GDM1 (cell line): ENCODE measurements at places on chromosomes 7 and 10.

- no peak for DNase-seq
Measured at GRCh38 chr10:97886286-97886685, 36.6 kb downstream of the GOLGA7B start.

- DNase-seq, result no peak
Measured at GRCh38 chr10:62175251-62175650, 93.4 kb downstream of the RTKN2 start.

DNA sequence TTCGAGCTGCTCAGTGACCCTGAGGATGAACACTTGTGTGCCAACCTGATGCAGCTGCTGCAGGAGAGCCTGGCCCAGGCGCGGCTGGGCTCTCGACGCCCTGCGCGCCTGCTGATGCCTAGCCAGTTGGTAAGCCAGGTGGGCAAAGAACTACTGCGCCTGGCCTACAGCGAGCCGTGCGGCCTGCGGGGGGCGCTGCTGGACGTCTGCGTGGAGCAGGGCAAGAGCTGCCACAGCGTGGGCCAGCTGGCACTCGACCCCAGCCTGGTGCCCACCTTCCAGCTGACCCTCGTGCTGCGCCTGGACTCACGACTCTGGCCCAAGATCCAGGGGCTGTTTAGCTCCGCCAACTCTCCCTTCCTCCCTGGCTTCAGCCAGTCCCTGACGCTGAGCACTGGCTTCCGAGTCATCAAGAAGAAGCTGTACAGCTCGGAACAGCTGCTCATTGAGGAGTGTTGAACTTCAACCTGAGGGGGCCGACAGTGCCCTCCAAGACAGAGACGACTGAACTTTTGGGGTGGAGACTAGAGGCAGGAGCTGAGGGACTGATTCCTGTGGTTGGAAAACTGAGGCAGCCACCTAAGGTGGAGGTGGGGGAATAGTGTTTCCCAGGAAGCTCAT, 1.1 kb downstream of the DDIT4 start:
- DNase-seq, result no peak

- no peak for DNase-seq
Measured at GRCh38 chr7:80637454-80637853, 988 bp upstream of the CD36 start.

DNA sequence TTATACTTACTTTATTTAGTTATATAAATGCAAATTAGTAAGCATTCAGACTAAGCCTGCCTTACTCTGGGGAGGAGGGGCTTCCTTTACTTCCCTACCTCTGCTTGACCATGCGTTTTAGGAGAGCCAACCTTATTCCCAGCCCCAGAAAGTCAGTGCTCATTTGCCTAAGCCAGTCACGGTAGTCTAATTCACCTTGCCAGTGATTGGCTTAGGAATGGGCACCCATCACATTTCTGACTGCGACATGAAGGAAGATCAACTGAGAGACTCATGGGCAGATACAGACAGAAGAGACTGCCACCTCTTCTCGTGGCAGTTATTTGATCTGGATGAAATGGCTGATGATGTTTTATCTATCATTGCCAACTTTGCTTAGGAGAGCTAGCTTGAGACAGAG, 29.5 kb downstream of the RPA3 start:
- no peak for DNase-seq

DNA sequence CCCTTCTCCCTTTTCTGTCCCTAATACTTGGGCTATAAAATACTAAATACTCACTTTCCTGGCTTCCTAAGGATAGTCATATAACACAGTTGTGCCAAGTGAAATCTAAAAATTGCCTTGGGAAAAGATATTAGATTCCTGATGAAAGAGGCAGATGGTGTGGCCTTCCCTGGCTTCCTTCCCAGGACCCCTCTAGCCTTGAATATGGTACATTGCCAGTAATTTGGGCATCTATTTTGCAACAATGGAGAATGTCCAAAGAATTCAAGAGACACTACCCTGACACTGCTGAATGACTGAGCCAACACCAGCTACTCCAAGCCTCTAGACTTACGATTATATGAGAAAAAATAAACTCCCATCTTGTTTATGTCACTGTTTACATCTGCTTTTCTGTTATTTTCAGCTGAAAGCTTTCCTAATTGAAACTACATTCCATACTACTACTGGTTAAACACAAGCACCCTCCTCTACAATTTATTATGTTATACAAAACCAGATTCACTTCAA, 17.9 kb downstream of the COPG2 start:
- DNase-seq, result no peak

DNA sequence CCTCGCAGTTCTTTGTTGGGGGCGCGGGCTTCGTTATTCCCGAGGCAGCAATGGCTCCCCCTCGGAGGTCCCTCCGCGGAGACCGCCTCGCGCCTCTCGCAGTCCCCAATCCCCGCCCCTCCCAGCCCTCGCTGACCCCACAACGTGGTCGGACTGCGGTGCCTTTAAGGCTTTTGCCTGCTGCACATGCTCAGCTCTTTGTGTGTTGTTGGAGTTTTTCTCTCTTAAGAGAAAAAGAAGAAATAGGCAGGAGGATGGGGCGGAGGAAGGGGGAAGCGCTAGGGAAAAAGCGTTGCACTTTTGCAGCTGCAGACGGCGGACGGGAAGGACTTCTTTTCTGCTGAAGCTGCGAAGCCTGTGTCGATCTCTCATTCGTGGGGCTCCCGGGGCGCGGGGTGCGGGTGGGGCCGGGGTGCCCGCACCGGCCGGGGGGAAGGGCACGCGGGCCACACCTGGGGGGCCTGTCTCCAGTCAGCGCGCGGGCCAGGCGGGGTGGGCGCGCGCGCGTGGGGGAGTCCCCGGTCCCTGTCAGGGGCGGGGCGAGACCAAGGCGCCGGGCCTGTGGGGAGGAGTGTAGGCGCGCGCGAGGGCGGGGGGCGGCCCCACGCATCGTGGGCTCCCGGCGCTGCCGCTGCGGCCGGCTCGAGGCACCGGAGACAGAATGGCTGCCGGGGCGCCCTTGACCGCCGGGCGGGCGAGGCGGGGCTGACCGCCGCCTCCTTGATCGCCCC, 445 bp upstream of the ATRNL1 start:
- no peak for DNase-seq

- no peak for DNase-seq
Measured at GRCh38 chr7:78437118-78437517, 638.5 kb downstream of the PHTF2 start.

DNA sequence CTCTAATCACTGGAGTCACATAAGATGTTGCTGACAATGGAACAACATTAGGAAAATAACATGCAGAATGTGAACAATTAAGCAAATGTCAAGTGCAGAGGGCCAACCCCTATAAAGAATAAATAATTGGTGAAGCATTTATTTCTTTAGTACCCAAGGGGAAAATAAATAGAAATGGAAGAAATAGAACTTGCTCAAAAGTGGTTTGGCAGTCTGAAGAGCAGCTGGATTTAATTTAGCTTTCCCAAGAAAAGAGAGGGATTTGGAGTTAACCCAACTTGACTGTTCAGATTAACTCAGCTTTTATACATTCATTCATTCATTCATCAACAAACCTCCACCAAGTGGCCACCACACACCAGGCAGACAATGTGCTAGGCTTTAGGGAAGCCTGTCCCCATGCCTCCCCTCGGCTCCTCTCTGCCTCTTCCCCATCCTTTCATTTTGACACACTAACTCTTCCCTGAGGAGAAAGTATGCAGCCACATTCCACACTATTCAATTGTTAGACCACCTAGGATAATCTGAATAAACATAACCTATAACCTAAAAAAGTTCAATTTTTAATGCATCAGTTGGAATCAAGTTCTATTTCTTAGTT, 295.5 kb downstream of the AHR start:
- no peak for DNase-seq

GRCh38 chr10:72981028-72981881, 26.6 kb upstream of the PLA2G12B start:
- no peak for DNase-seq

DNA sequence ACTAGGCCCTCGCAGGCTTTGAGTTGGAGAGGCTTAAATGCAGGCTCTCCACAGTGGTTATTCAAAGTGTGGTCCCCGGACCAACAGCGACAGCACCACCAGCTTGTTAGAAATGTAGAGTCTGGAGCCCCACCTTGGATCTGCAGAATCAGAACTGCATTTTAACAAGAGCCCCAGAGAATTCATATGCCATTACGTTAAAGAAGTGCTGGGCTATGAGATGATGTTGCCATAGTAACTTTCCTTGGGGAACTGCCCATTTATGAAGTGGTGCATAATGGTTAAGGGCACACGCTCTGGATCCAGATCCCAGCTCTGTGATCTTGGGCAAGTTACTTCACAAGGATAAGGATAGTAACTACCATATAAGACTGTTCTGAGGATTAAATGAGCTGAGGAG, 48.9 kb downstream of the ZCCHC24 start:
- no peak for DNase-seq

DNA sequence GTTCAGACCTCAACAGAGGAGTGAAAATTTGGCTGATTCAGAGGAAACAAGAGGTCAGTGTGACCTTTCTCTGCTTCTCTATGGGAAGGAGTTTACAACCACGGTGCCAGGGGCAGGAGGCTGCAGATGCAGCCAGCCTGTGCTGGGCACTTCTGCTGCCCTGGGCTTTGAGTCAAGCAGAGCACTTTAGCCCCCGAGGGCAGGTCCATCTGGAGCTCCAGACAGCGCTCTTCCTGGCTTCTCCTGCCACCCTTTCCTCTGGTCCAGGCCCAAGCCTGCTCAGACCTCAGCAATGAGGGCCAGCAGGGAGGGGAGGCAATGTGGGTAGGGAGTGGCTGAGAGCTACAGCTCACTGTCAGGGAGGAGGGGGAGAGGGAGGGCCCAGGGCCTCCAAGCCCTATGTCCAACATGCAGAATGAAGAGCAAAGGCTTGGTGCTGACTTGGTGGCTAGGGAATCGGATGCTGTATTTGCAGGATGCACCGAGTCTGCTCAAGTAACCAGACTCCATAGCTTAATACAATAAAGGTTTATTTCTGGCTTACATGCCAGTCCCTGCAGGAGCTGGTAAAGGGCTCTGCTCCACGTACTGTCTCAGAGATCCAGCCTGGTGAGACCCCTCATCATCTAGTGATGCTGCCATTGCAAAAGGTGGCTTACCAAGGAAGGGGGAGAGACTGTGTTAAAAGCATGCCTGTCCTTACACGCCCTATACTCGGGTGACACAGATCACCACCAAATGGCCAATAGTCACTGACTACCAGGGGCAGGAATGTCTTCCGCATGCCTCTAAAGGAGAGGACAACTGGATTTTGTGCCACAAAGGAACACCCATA, 481.6 kb downstream of the RPS24 start:
- no peak for DNase-seq

DNA sequence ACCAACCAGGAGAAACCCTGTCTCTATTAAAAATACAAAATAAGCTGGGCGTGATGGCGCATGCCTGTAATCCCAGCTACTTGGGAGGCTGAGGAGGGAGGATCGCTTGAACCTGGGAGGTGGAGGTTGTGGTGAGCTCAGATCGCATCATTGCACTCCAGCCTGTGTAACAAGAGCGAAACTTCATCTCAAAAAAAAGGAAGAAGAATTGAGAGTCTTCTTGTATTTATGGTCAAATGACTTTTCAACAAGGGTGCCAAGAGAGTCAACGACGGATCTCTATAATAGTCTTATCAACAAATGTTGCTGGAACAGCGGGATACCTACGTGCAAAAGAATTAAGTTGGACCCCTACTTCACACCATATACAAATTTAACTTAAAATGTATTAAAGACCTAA, 21.6 kb upstream of the JAZF1 start:
- DNase-seq, result no peak

GRCh38 chr7:95871075-95871848, 98.9 kb downstream of the DYNC1I1 start:
- DNase-seq, result no peak

DNA sequence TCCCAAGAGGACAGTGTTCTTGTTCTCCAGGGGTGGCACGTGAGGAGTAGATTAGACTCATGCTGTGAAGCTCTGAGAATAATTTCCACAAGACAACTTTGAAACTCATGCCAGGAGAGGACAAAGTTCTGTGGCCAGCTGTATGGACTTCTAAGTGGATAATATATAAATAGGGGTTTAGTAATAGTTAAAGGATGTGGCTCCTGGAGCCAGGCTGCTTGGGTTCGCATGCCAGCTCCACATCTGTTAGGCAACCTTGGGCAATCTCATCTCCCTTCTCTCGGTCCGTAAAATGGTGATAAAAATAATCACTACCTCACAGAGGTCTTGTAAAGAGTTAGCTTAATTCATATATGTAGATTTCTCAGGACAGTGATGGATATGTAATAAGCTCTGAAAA, 35.8 kb downstream of the ACSL5 start:
- no peak for DNase-seq

- DNase-seq, result peak; percentile 2
Measured at GRCh38 chr10:26540601-26541000, 102.5 kb downstream of the APBB1IP start.

GRCh38 chr7:82410461-82410860, 33.1 kb downstream of the CACNA2D1 start:
- DNase-seq, result no peak

DNA sequence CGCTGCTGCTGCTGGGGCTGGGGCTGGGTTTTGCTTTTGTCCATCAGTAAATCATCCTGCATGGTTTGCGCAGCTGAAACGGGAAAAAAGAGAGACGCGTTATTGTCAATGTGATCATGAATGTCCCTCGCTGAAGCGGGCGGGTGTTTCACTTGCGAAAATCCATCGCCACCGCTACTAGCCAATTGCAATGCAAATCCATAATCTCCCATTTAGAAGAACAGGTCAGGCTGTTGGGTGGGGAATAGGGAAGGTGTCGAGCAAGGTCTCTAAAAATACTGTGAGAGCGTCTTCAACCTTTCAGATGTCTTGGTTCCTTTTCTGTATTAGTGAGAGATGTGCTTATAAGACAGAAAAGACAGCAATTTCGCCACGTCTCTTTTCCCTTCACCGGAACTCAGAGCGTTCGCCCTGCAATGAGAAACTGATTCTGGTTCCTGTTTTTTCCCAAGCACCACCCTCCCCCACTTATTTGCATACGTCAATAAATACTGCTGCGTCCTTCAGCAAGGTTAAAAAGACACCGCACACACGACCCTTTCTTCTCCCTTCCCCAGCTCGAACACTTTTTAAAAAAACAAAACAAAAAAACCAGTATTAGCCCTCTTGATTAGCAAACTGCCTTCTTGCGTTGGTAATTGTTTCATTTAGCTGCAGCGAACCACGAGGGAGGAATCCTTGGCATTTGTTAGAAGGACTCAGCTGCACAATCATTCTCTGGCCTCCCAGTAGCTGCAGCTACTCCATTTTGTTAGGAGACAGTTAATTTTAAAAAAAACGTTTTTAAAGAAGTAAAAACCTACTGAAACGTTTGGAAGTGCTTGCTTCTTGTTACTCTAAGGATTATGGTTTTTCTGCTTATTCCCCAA, 50.4 kb downstream of the CPEB3 start:
- DNase-seq, result peak; percentile 34

DNA sequence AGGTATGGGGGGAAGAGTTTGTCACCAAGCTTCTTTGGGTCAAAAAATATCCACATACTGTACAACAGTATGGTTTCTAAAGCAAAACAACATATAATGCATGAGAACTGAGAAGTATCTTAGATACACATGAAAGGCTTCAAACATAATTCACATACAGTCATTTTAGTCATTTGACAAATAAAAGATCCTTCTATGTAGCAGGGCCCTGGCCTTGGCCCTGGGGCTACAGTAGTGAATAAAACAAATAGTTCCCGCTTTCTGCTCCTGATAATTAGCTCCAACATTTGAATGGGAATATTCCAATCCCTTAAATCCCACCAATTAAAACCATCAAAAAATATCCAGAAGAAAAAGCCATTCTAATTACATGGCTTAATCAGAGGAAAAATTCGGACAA, 51.3 kb downstream of the MALSU1 start:
- no peak for DNase-seq

- DNase-seq, result no peak
Measured at GRCh38 chr7:73342645-73343044, 14.7 kb downstream of the FKBP6 start.

- DNase-seq, result no peak
Measured at GRCh38 chr7:43105521-43106120, 6.8 kb upstream of the HECW1 start.

- DNase-seq, result no peak
Measured at GRCh38 chr10:97574374-97575126, 2.0 kb downstream of the ANKRD2 start.
